ENCODE measurements at places on chromosomes 11 and 22.

- DNase-seq = no peak
These were observed 55.5 kb downstream of the CLPB start for GRCh38 chr11:72378704-72379383.

- no peak for DNase-seq
These were observed 11.8 kb downstream of the MB start for GRCh38 chr22:35605369-35605680.

DNA sequence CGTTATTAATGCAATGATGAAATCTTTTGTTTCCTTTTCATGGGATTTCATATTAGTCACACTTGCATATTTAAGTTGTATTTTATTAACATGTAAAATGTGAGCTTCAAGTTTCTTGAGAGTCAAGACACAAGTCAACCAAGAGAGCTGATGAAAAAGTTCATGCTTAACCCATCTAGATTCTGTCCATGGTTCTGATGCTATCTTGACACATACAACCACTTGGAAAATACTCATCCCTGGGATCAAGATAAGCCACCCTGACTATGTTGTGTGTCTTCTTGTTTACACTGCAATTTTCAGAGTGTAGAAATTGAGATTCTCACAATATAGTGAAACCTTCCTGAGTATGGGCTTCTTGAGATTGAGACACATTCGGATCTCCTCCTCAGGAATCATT is 664 bp upstream of the OR10A4 start:
- no peak for DNase-seq

- no peak for DNase-seq
These were observed 6.9 kb upstream of the TIMP3 start for GRCh38 chr22:32794449-32795213.

- DNase-seq = no peak
These were observed 217.5 kb upstream of the E2F8 start for GRCh38 chr11:19458231-19458630.

DNA sequence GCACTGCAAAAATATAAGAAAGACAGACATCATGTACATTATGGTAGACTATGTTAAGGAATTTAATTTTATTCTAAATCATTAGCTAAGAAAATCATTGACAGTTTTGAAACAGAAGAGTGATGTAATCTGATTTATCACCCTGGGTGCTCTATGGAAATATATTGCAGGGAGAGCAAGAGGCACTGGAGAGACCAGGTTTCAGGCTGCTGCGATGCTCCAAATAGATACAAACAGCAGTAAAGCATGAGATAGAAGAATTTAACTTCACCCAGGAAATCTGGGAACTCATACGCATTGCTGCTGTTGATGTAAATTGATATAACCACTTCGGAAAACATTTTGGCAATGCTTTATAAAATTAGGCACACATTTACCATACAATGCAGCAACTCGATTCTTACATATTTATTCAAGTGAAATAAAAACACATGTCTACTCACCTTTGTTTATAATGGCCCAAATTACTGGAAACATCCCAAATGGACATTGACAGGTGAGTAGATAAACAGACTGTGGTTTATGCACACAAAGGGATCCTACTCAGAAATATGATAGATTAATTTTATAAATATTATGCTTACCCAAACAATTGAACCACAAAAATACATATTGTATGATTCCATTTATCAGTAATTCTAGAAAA is 535.1 kb upstream of the CHORDC1 start:
- DNase-seq = no peak

DNA sequence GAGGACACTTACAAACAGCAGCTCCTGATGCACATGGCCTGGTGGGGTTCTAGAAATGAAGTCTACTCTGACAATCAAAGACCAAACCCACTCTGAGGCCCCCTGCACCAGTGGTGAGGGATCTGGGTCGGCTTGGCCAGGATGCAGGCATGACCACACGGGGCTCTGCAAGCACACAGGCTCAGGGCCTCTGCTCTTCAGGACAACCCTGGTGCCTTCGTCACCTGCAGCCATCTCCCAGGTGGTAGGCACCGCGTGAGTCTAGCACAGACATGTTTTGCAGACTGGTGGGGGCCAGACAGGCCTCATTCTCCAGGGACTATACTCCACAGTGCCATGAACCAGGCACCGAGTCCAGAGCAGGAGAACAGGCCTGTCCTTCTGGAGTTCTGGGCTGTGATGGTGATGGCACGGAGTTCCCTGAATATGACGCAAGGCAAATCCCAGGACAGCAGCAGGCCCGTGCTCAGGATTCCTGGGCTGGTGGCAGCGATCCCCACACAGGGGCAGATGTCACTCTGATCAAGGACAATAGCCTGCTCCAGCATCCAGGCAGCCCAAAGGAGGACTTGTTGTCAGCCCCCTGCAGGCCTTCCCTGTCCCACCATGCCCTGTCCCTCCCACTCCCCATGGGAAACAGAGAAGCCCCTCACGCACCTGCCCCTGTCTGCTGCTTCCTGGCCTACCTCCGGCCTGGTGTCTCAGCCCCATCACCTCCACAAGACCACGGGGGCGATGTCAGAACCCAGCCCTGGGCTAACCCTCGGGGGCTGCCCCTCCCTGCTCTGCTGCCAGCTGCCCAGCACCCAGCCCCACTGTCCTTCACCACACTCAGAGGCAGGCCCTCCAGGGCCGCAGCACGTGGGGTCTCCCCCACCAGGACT is 36.1 kb downstream of the GNB1L start:
- no peak for DNase-seq

- no peak for DNase-seq
These were observed 118.4 kb downstream of the RBFOX2 start for GRCh38 chr22:35910003-35910769.

GRCh38 chr11:27228906-27229290 is 134.1 kb downstream of the CCDC34 start:
- no peak for DNase-seq

- DNase-seq = no peak
These were observed 1293.0 kb upstream of the TENM4 start for GRCh38 chr11:80733790-80734189.

DNA sequence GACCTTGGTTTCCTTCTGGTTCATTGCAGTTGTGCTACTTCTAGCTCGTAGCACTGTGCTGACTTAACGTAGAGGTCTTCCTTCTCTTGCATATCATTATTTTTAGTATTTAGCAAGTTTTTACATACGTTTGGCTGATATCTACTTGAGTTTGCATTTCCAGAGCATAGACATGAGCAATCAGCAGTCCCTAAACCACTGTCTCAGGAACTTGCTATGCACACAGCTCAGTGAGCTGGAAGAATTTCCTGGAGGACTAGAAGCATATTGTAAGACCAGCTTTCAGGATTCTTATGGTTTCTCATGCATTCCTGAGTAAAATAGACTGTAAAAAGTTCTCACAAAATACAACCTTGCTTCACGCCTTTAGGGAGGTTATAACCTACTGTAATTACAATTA is 226.7 kb upstream of the PDGFD start:
- DNase-seq = no peak

DNA sequence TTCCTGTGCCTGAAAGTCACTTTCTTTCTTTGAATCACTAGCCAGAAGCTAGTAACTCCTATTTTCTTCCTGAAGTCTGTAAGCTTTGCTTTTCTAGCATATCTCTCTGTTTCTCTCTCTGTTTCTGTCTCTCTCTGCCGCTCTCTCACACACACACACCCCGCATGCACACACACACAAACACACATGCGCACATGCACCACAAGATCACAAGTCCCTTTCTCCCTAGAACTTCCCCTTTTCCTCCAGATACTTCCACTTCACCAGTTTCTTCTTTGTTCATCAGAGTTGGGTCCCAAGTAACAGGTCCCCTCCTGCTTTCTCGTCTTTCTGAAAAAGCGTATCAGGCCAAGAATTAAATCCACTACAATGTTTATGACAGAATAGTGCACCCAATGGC is 148.5 kb upstream of the HSD17B12 start:
- no peak for DNase-seq

GRCh38 chr11:128179039-128179438 is 408.3 kb downstream of the ETS1 start:
- no peak for DNase-seq

DNA sequence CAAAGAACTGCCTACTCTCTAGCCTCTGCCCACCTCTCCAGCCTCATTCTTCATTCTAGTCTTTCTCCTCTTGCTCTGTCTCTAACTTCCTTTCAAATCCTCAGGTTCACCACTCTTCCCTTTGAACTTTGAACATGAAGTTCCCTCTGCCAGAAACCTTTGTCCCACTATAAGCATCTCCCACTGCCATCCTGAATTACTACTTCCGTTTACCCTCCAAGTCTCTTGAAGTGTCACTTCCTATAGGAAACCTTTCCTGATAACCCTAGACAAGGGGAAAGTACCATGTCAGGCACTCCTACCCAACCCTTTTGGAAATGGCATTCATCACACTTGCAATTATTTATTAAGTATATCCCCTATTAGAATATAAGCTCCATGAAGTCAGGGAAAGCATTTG is 3.1 kb downstream of the RAB30 start:
- DNase-seq = no peak

- DNase-seq = no peak
These were observed 24.0 kb upstream of the LRRC10B start for GRCh38 chr11:61484541-61484940.

DNA sequence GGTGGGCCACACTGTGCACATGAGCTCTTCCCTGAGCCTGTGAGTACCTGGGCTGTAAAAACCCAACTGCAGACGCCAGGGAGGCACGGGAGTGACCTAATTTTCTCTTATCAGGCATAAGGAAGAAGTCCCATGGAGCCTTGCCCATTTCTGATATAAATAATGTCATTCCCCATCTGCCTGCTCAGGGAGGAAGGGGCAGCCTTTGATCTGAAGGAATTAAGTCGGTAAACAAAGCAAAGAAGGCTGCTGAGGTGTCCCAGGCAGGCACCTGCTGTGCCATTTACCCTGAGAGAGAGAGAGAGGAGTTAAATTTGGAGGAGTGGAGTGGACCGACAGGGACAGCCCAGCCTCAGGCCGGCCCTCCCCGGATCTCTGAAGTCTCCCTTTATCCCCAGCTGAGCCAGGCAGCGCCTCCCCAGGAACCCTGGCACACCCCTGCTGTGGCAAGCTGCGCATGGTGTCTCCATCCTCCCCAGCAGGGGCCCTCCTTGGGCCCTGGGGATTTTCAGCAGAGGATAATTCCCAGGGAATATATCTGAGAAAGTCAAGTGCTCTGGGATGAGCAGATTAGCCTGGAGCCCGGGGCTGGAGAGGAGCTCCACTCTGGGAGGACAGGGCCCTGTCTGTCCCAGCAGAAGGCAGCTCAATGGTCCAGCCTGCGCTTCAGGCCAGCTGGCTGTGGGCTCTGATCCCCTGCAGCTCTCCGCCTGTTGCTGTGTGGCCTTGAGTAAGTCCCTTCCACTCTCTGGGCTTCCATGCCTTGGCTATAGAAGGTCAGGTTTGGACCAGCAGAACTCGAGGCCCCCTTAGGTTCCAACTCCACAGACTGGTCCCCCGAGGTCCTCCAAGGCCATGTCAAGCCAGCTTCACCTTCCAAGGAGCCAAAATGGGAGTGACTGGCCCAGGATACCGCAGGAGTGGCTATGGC is 17.5 kb upstream of the CABP7 start:
- no peak for DNase-seq

- peak; percentile 40 for DNase-seq
These were observed 27.7 kb downstream of the CACNA1I start for GRCh38 chr22:39598017-39598965.

- no peak for DNase-seq
These were observed 134.2 kb downstream of the DSCAML1 start for GRCh38 chr11:117662671-117663269.

GRCh38 chr11:86688398-86689179 is 16.2 kb upstream of the ME3 start:
- DNase-seq = no peak

DNA sequence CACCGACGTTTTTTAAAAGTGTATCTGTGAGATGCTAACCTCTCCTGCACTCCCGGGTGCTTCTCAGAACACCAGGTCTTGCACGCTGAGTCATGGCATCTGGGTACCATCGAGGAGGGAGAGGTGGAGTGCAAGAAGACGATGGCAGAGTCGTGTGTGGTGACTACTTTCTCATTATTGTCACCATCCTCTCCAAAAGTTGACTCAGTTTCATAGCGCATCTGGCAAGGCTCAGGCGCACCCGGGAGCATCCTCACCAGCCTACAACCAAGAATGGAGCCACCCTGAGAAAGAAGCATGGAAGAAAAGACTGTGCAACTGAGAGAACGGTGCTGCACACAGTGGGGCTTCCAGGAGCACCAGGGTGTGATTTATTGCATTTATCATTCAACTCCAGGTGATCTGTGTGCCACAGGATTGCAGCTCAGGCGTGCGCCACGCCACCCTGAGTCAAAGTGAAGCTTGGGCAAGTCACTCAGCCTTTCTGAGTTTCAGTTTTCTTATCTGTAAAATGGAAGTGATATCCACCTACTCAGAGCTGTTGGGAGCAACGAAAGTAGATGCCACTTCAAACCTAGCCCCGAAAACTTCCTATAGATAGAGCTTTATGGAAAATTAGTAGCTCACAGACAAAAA is 65.4 kb downstream of the LINC01488 start:
- no peak for DNase-seq

DNA sequence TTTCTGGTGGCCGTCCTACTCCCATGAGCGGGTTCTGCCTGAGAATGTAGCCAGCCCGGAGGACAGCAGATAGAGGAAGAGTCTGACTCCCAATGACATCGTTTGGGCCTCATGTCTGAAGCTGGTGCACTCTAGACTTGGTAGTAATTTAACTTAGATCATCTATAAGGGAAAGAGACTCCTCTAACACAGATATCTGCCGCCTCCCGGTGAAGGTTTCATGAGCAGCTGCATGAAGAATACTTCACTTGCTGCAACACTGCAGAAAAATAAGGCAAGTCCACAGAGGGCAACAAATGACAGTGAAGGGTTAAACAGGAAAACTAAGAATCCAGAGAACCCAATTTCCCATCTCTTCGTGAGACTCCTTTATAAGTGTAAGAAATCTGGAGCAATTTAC is 5.9 kb upstream of the ARL2 start:
- DNase-seq = no peak

GRCh38 chr11:59773083-59773440 is 17.9 kb downstream of the STX3 start:
- no peak for DNase-seq

- DNase-seq = no peak
These were observed 42.9 kb downstream of the IRAG1 start for GRCh38 chr11:10650630-10651029.

GRCh38 chr11:121650351-121651256 is 197.8 kb upstream of the SORL1-AS1 start:
- DNase-seq = no peak
